NCI-H1417 (cell line): ENCODE measurements at places on chromosomes 12 and 14.

GRCh38 chr12:11949738-11950411, 120.9 kb upstream of the BCL2L14 start:
- peak; percentile 54 for DNase-seq

DNA sequence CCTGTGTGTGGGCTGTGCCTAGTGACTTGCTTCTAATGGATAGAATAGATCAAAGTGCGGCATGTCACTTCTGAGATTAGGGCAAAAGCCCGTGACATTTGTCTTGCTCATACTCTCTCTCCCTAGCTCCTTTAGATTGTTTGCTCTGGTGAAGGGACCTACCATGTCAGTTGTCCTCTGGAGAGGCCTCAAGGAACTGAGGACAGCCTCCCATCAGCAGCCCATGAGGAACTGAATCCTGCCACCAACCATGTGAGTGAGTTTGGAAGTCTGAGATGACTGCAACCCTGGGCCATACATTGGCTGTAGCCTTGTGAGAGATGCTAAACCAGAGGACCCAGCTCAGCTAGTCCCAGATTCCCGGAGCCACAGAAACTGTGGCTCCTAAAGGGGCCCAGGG, 101.6 kb upstream of the ESRRB start:
- DNase-seq: no peak

DNA sequence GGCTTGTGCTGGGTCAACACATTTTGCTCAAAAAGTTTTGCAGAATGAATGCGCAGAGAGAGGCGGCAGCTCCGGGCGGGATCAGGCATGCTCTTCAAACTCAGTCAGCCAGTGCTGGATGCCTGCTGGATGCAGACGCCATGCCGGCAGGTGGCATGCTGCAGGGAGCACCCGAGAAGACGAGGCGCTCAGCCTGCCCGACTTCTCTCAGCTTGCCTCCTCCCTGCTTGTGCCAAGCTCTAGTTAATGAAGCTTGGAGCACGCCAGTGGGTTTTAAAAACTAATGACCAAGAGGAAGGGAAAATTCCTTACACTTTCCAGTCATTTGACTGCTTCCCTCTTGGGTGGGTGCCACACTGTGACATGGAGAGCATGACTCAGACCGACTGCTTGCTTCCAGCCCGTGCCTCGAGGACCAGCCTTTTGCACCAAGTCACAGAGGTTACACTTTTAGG, 39.8 kb downstream of the SLC24A4 start:
- peak; percentile 55 for DNase-seq

- DNase-seq: no peak
Observed at GRCh38 chr12:82930301-82930700, 243.6 kb downstream of the TMTC2 start.

DNA sequence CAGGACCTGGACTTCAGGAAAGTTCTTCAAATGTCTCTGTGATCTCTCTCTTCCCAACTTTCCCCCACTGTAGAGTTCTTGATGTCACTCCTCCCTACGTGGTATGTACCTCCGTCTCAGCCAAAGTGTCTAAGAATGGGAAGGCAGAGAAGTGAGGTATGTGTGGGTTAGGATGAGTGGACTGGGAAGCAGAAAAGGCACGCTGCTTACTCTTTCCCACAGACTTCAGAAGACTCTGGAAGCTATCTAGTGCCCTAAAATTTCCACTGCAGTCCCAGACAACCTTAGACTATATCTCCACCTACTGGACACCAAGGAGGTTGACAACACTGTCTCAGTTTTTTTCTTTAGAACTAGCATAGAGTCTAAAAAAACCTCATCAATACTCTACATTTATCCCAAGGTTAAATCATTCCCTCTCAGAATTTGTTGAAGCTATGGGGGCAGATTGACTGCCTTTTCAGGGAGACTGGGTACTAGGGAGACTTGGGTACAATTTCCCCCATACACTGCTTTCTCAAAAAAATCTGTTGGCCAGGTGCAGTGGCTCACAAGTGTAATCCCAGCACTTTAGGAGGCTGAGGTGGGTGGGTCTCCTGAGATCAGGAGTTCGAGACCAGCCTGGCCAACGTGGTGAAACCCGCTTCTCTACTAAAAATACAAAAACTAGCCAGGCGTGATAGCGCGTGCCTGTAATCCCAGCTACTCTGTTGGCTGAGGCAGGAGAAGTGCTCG, 20.6 kb upstream of the ITGA5 start:
- no peak for DNase-seq

DNA sequence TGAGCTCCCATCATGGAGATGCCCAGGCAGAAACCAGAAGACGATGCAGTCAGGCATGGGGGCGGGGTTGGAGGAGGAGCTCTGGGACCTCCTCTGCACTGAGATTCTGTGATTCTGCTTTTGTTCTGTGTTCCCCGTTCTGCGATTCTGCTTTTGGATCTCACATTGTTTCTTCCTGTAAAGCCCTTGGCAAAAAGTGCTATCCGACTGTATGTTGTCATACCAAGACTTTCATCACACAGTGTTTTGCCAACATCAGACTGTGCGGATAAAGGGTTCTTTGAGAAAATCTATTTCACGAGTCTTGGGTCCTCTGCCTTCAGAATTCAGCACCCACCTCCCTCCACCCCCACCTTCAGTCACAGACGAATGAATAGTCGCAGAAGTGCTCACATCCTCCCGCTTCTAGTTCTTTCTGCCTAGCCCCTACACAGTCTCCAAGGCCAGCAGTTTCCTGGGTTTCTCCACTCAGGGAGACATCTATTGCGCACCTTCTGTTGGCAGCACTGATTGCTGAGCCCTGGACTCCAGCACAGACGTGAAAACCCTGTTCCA, 24.7 kb upstream of the PWP1 start:
- DNase-seq: no peak

DNA sequence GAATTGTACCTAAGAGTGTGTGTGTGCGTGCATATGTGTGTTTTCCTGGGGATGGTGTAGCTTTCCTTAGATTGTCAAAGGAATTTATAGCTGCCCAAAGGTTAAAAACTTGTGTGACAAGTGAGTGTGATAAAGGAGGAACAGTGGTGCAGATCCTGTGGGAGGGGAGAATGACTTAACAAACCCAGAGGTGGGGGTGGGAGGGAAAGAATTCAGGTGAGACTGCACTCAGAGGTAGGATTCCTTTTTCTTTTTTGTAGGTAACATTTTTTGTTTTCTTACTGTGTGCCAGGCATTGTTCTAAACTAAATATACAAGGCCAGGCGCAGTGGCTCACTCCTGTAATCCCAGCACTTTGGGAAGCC, 45.3 kb upstream of the SINHCAF start:
- no peak for DNase-seq

DNA sequence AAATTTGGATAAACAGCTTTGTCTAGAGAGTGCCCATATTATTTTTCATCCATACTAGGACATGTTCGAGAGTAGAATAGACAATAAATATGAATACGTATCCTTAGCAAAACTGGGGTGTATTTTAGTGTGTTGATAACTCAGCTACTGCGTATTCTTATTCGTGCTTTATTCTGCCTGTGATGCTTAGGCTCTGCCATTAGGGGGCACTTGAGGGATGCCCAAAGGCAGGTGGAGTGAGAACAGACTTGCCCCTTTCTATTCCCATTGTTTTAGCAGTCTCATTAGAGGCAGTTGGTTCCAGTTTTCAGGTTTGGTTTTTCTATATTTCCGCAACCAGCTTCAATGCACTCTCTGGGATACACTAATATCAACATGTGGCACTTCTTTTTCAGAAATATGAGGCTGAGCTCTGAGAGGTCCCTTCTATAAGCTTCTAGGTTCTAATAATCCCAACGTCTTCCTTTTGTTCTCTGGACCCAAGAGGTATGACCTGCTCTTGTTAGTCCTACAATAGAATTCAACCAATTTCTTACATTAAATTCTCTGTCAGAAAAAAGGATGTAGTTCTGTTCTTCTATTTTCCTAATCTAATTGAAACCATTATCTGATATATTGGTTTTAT, 985.7 kb upstream of the FBXO33 start:
- DNase-seq: peak; percentile 73

DNA sequence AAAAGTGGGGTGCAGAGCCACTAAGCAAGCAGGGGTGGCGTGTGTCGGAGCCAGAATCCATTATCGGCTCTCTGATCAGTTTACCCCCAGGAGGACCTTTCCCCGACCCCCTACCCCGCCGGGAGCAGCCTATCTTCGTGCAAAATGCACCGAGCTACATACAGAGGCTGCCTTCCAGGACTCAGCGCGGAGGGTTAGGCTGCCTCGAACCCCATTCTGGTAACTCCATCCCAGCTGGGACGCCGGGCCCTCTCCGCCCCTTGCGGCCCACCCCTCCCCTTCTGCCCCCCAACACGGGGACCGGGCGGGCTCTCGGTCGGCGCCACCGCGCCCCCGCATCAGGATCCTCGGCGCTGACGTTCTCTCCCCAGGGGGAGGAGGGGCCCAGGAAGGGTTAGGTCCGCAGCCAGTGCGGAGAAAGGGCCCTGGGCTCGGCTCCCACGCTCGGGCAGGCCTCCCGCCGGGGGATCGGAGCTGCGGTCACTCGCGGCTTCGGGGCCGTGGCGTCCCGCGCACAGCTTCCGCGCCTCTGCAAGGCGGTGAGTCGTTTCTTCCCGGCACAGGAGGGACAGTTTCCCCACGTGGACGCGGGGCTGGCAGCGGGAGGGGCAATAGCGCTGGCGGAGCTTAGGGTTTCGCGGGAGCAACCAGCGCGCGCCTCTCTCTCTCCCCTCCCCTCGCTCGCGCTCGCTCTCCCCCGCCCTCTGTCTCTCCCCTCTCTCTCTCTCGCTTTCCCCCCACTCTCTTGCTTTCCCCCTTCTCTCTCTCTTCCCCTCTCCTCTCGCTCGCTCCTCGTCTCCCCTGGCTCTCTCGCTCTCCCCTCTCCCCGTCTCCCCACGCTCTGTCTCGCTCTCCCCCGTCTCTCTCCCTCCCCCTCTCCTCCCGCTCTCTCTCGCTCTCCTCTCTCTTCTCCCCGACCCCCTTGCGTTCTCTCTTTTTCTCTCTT, 12.5 kb upstream of the MAP3K9 start:
- no peak for DNase-seq

GRCh38 chr12:116448165-116448739, 110.9 kb upstream of the MAP1LC3B2 start:
- no peak for DNase-seq

DNA sequence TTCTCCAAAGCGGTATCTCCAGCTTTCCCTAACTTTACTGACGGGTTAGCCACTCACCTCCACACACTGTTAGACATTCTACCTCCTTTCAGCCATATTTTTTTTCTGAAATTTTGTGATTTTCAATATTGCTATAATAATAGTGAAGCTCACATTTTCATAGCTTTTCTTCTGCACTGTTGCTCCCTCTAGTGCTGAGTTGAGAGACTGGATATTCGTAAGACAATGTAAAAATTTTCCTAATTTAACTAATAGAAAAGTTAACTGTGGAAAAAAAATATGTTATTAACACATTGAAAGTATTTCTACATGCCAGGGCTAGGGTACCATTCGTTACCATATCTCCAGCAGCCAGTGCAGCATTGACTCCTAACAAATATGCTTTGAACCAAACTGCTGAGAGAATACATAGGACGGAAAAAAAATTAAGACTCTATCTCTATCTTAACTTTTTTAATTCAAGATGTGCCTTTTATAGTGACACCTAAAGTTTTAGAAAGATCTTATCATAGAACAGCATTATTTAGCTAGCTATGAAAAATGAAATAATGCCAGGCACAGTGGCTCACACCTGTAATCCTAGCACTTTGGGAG, 48.7 kb upstream of the ABCC9 start:
- DNase-seq: no peak

DNA sequence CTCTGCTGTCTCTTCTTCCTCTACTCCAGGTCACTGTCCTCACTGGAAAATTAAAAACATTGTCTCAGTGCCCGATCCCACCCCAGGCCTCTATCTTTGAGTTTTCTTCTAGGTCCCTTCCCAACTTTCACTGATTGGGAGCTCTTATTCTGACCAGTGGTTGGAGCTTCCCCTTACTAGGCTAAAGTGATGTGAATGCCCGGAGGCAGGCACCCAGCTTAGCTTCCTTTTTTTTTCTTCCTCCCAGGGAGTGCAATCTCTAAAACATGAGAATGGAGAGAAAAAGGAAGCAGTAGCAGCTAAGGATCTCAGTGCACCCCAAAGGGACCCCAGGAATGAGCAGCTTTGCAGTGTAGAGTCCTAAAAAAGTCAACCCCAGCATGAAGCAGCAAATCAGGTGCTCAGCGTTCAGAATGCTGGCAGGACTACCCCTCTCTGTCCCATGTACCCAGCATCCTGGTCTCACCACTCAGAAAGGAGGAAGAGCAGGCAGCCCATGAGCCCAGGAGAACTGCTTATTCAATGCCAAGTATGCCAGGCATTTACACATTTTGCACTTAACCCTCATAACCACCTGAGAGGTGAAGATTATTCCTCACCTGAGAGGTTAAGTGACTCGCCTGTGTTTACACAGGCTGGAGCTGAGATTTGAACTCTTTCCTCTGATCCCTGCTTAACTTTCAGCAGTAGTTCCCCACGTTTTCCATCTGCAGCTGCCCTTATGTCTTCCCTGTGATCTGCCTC, 146.2 kb upstream of the PWP1 start:
- DNase-seq: no peak

DNA sequence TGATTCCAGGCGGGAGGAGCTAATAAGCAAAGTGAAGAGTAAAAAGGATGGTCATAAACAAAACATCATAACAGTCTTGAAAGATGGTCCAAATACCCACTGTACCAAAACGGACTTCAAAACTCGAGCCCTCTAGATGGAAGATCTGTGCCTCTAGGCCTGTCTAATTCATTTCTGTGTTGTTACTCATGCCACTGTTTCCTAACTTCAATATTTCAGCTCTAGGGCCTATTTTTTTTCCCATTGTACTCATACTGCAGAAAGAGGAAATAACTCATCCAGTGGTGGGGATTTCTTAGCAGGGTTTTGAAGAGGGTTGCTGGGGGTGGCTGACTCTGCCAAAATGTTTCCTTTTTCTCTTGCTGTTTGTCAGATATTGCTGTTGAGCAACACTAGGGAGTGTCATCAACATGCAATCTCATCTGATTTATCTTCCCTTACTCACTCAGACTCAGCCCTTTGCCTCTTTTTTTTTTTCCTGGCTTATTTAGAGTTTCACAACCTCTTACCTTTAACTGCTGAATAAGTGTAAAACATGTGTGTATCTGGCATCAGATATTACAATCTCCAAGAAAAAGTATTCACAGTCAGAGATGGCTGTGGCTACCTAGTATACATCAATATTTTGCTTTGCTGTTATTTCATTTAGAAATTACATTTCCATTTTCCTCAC, 189.6 kb downstream of the DUSP6 start:
- DNase-seq: no peak
